ENCODE measurements at places on chromosomes 11 and 22.

GRCh38 chr11:120801801-120802689 lies 221.9 kb upstream of the TBCEL start:
- peak; percentile 35 for DNase-seq

DNA sequence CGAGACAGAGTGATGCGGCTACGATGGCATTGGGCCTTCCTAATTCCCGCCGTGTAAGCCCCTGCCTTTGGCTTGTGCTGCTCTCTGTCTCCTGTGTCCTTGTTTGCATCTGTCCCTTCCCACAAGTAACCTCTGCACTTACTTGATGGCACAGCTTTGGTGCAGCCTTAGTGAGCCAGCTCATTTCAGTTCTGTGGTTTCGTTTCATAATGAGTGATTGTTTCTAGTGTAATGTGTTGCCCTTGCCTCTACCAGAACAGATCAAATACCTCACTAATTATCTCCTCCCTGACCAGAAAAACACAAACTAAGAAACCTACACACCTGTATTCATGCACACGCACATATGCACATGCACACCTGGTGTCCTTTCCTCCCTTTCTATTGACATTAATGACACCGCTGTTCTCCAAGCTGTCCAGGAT lies 58.8 kb downstream of the GRK3 start:
- DNase-seq = no peak

GRCh38 chr11:65919573-65920371 lies 546 bp downstream of the DRAP1 start:
- DNase-seq = no peak

DNA sequence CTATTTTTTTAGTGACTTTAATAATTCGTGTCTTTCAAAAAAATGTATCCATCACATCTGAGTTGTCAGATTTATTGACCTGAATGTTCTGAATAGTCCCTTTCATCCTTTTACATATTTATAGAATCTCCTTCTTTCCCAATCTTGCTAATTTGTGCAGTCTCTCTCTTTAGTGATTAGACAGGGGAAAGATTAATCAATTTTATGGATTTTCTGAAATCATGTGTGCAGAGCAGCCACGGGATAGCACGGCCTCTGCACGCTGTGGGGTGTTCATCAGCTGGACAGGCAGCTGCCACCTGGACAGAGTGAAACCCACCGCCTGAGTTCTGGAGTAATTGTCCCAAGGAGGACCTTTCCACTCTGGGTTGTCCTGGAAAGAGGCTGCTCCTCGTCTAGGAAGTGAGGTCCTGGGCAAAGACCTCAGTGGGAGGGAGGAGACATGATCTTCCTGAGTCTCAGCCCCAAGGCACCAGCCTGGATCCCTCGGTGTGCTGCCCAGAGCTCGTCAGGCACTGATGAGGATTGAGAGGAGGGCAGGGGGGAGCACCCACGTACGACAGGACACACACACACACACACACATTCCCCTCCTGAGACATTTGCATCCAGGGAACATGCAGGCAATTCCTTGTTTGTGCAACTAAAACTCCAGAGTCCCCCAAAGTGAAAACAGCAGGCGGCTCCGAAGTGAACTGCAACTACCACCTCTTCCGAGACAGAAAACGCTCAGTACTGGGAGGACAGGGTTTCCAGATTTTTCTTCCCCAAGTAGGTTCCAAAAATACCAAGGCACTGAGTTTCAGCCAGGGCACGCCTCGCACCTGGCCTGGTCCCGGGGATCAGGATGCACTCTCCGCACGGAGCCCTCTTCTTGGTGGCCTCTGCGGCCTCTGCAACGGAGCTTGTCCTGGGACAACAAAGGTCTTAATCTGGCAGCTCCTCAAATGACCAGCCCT lies 22.5 kb upstream of the KRTAP5-6 start:
- no peak for DNase-seq

- no peak for DNase-seq
Observed at GRCh38 chr11:104657083-104657482, 241.2 kb downstream of the CASP12 start.

- DNase-seq = no peak
Observed at GRCh38 chr22:32800994-32801536, 440 bp upstream of the TIMP3 start.

- no peak for DNase-seq
Observed at GRCh38 chr11:33272338-33273107, 15.3 kb downstream of the HIPK3 start.

DNA sequence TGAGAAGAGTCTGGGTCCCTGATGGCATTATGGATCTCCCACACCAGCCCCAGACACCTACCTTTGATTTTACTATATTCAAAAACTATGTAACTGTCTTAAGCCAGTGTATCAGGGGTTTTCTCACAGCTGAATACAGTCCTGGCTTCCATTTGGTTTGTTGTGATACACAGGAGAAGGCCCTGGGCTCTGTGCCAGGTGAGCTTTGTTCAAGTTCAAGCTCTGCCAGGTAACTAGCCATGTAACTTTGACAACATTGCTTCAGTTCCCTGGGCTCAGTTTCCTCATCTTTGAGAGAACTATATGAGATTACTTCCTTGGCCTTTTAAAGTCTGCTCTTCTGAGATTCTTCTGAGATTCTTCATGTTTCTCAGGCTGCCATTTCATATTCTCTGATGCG lies 327.5 kb upstream of the TENM4 start:
- no peak for DNase-seq

GRCh38 chr22:34886812-34887211 lies 179.1 kb upstream of the ISX start:
- DNase-seq = no peak

DNA sequence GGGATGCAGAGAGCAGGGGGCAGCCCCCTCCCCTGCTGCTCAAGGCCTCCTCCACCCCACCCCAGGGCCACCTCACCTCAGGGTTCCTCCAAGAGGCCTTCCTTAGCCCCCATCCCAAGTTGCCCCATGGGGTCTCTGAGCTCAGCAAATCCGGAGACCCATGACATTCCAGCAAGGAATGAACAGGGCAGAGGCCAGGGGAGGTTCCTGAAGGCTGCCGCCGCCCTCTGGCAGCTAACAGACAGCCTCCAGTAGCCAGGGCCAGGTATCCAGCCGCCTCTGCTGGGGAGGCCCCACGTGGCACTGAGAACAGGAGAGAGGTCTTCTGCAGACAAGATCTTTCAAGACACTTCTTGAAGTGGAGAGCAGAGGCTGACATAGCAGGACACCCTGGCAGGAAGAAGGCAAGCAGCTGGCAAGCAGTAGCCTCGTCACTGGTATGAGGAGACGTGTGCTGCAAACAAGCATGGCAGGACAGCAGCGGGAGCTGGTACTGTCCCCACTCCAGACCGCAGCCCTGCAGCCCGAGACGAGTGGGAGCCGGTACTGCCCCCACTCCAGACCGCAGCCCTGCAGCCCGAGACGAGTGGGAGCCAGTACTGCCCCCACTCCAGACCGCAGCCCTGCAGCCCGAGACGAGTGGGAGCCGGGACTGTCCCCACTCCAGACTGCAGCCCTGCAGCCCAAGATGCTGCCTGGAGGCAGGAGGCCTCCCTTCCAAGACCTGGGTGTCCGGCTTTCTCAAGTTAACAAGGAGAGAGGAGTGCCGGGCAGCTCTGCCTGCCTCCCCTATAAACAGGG lies 190.6 kb downstream of the IGLL1 start:
- DNase-seq = no peak

- DNase-seq = no peak
Observed at GRCh38 chr22:36901411-36902142, 11.9 kb upstream of the CSF2RB start.

DNA sequence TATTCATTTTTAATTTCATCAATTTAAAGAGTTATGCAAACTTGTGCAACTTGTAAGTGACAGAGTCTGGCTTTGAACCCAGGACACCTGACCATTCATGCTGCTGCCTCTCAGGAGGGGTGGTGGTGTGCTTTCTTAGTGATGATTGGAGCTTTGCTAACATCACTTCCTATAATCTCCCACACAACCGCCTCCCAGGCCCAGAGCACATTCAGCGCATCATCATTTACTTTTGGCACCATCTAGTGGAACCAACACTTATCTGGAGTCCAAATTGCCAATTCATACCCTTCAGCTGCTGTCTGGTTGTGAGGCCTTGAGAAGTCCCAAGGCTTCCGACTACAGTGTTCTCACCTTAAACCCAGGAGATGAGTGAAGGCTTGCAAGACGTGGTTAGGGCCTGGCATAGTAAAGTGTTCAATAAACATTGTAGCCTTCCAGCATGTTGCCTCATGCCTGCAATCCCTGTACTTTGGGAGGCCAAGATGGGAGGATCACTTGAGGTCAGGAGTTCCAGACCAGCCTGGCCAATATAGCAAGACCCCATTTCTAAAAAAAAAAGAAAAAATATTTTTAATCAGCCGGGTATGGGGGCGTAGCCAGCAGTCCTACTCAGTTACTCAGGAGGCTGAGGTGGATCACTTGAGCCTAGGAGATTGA lies 1.1 kb upstream of the TTLL1 start:
- DNase-seq = peak; percentile 83

- DNase-seq = no peak
Observed at GRCh38 chr11:33021501-33021900, 5.8 kb downstream of the DEPDC7 start.

DNA sequence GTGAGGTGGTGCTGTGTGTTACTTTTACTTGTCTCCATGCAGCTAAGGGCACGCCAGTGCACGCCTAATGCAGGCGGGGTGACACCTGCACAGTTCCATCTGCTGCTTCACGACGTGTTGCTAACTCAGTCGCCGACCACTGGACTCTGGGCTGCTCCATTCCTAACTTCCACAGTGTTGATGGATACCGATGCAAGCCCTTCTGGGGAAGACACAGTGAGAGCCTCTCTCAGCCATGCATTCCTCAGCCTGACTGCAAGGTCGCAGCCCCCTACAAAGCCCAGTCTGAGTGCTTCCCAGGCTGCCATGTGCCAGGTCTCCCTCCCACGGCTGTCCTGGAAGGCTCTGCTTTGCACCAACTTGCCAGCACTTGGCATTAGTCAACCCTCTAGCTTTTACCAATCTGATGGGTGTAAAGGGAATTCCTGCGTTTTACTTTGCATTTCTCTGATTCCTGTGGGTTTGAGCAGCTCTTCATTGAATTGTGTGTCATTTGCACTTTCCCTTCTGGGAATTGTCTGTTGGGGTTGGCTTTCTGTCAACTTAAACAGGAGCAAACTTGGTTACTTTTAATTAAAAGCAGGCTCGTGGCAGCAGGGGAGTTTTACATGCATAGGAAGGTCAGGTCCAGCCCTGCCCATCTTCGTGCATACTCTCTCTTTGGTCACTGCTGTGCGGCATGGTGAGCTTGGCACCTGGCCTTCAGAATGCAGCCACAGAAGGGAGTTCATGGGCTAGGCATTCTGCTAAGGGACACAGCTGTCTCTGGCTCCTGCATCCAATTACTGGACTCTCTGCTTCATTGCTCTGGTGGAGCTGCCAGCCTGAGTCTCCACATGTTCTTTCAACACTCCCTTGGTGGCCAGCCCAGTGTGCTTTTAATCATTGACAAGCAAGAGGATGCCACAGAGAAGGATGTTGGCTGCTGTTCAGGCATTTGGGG lies 34.6 kb upstream of the SHANK2 start:
- peak; percentile 46 for DNase-seq

DNA sequence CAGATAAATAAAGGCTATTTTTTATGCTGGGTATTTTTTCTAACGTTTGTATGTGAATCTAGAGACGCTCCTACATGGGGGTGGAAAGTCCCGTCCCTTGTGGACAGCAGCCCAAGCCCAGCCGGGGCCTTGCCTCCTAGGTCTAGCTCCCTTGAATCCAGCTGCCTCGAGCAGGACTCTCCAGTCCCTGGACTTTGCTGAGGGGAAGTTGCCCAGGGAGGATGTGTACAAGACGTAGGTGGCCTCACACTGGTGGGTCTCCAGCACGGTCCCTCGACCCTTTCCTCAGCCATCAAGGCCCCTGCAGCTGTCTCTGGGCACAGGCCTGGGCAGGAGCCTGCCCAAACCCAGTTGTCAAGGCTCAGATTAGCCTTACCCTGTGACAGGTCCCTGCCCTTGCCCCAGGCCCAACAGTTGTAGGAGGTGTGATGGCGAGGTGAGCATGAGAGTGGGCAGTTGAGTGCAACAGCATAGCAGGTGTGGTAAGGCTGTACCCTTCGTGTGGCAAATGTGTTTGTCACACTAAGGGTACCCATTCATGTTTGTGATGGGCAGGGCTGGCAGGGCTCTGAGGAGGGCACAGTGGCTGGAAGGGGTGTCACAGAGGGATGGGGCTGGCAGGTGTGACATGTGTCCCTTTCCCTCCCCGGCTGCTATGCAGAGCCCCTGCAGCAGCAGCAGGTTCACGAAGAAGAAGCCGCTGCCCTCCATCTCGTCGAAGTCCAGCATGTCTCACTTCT lies 3.4 kb downstream of the CCDC116 start:
- DNase-seq = no peak

- no peak for DNase-seq
Observed at GRCh38 chr11:132140056-132140455, 769.6 kb downstream of the NTM start.

- DNase-seq = no peak
Observed at GRCh38 chr11:1884303-1884700, 7.4 kb downstream of the PRR33 start.

DNA sequence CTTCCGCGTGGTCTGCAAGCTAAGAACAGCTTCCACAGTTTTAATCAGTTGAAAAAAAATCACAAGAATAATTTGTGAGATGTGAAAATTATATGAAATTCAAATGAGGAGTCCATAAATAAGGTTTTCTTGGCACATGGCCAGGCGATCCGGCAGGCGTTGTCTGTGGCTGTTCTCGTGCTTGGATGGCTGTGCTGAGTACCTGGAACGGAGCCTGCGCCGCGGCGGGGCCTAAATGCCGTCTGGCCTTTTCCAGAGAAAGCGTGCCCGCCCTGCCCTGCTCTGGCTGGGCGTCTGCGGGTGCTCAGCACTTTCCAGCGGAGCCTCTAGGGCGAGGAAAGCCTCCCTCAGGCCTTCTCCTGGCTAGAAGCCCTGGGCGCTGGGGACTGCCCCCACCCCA lies 41.8 kb downstream of the OSBPL5 start:
- DNase-seq = peak; percentile 23

DNA sequence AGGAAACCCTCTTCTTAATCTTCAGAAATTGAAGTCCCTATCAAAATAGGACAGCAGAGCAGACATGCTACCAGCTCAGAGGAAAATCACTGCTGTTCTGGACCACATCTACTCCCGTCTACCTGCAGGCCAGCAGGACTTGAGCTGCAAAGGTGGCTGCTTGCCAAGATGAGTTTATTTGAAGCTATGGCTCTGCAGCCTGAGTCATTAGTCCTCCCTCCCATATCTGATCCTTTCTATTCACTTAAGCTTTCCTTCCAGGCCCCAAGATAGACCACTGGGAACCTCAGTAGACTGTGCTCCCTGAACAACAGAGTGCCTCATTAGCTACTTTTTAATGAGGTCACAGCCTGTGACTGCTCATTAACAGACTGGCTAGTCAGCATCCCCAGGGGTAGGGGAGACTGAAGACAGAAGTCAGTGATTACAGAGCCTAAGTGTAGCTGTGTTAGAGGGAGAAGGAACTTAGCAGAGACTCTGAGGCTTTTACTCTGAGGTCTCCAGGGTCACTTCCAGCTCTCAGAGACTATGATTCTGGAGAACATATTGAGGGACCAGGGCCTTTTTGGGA lies 6.8 kb upstream of the OR10A2 start:
- DNase-seq = peak; percentile 8

DNA sequence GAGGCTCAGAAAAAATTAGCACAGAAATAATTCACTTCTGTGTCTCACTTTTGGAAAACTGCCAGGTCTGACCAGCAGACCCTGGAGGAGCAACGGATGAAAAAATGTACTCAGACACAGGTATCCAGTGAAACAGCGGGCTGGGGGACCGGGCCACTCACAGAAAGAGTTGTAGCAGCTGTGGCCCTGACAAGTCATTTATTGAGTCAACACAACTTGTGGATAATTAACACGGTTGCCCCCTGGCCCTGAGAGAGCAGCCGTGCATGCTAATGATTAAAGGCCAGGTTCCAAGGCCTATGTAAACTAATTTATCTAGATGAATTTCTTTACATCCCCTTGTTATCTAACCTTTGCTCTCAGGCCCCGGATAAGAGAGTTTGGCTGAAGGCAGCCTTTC lies 131.3 kb downstream of the AASDHPPT start:
- DNase-seq = no peak

Measured in pons (tissue), 1 donor.